Activated naive CD4-positive, alpha-beta T cell (primary cell): ENCODE measurements at places on chromosomes 2 and 18.

GRCh38 chr2:6924924-6925409, 7.8 kb downstream of the RNF144A start:
- no peak for DNase-seq

DNA sequence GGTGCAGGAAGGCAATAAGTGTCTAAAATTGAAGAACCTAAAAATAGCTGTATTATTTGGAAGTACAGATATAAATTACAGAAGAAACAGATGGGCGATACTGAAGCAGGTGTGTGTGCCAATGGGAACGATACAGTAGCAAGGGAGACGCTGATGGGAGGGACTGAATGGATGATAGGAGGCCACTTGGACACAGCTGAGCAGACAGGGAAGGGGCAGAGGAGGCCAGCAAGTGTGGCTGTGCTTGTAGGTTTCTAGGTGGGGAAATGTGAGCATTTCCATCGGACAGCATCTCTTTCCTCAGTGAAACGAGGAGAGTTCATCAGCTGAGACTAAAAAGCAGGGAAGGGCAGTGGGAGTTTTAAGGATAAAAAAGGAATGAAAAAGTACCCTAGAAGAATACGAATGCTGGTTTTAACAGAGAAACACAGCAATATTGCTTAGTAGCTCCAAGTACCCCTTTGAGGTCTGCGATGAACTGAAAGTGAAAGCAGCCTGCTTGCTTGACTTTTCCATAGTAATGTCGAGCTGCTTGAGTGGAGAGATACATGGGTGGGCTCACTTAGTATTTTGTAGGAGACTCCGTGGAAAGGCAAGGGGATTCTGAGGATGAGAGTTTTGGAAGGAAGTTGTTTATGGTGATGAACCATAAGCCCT, 91.7 kb upstream of the EPC2 start:
- DNase-seq: no peak

DNA sequence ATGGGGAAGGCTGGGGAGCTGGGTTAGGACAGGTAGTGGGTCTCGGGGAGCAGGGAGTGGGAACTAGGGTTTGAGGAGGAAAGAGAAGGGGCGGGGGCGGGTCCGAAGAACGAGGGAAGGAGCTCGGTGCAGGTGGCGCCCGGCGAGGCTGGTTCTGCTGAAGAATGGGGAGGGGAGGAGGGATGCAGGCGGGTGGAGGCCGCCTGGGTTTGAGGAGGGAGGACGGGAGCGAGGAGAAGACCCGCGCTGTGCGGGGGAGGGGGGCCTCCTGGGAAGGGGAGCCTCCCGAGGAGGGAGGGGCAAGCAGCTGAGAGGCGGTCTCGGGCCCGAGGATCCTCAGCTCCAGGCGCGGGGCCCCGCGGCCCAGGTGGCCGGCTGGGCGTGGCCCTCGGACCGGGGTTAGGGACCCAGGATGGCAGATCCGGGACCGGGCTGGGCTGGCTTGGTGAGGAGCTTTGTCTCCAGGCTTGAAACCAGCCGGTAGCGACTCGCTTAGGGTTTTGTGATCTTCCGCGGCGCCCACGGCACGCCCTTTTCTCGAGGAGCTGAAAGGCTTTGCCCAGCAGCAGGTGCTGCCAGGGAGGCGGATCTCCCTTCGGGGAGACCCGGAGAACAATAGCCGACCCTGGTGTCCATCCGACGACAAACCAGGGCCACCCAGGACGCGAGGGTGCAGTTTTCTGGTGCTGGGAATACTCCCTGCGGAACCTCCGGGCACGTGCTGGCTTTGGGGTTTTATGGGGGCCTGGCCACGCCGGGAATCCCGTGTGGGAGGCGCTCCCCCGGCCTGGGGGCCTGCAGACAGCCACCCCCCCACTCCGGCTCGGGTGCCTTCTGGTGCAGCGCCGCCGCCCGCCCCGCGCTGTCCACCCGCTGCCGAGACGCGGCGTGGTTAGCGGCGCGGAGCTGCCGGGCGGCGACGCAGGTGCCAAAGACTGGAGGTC, 1.4 kb downstream of the DPYSL5 start:
- DNase-seq: no peak

DNA sequence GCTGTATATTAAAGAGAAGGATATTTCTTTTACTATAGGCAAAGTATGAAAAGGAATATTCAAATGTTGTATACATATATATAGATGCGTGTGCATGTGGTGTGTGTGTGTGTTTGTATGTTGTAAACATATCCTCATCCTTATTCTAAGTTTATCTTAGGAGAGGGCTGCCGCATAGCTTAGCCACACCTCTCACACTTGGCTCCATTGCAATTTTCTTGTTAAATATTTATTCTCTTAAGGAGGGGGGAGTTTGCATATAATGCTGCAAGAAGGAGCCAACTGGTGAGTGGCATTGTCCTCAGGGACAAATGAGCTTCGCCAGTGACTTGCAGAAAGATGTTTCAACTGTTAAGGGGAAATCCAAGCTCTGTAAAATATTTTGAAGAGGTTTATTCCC, 360.1 kb upstream of the RND3 start:
- no peak for DNase-seq

- no peak for DNase-seq
Measured at GRCh38 chr2:46800218-46800617, 115.4 kb downstream of the MCFD2 start.

DNA sequence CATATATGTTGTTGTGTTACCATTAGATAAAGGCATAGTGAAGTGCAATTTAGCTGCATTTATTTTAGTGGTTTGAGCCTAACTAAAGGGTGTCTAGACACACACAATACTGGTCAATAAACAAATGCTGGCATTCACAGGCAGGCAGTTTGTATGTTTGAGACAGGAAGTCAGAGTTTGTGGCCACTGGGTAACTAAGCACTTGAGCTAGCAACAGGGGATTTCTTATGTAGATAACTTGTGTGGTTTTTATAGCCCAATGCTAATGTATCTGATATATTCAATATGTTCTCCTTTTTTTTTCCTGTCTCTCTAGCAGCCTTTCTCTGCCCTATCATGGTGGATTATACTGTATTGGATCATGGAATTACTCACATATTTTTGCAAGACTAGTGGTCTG, 38.1 kb downstream of the LRRTM4 start:
- no peak for DNase-seq

- no peak for DNase-seq
Measured at GRCh38 chr2:84327645-84328249, 131.3 kb downstream of the SUCLG1 start.

DNA sequence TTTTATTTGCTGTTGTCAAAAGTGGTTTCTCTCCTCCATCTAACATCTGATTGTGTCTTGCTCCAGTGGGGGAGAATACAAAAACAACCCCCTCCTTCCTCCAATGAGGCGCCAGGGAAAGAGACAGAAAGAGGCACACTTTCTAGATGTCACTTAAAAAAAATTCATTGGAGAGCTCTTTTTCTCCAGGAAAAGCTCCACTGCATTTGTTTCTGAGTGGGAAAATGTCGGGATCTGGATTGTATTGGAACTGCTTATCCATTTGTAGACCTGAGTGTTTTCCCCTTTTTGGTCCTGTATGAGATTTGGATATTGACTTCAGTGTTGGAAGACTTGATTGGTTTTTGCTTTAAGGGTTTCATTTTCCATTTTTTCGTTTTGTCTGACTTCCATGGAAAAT, 995 bp downstream of the MBD5 start:
- no peak for DNase-seq

GRCh38 chr18:78675231-78675630, 304.4 kb upstream of the SALL3 start:
- no peak for DNase-seq

DNA sequence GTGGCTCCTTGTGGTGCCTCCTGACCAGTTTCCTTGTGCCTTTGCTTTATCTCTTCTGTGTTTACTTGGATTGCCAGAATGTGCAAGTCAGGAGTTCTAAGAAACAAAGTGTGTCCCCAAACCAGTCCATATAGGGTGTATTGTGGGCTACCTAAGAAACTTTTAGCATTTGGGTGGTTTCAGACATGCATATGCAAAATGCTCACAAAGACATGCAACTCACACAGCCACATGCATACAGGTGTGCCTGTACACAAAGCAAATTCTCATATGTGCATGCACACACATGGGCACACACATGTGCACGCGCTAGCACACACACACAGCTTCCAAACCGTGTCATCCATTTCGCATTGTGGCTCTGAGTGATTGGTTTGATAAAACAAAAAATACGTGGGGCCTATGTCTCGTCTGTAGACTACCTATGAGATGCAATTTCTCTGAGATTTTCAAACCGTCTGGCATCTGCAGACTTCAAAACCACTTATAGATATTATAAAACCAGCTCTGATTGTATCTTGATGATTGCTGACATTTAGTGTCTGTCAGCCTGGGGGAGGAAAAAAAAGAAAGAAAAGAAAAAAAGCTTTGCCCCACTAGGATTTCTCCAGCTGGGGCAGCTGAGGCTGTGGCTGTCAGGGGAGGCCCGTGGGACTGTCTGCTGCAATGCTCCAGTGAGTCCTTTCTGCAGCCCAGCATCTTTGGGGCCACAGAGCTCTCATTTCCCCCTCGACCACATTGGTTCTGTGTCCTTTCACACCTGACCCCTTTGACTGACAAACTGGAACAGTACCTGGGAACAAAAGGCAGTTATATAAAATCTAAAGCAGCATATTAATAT, 556.1 kb downstream of the CMPK2 start:
- no peak for DNase-seq

- DNase-seq: no peak
Measured at GRCh38 chr18:32730068-32730467, 42.8 kb downstream of the KLHL14 start.

DNA sequence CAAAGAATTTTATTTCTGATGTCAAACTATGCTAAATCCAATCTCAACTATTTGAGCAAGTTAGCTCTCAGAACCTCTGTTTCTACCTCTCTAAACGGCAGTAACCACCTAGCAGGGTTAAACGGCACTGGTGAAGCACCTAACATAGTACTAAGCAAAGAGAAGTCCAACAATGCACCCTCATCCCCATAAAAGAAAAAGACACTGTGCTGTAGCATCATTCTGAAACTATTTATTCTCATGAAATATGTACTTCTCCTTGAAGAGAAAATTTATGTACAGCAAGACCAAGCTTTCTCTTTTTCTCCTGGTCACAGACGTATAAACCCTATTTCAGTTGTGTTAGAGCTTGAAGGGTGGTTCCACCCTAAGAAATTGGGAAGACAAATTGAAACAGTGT, 4.8 kb downstream of the MEX3C start:
- no peak for DNase-seq

GRCh38 chr2:101251844-101252407, 760 bp upstream of the CNOT11 start:
- DNase-seq: no peak

GRCh38 chr2:36351736-36352349, 3.7 kb upstream of the CRIM1 start:
- no peak for DNase-seq

- DNase-seq: no peak
Measured at GRCh38 chr2:190280565-190281350, 38.9 kb downstream of the HIBCH start.

- DNase-seq: no peak
Measured at GRCh38 chr2:105969552-105969951, 224.5 kb downstream of the UXS1 start.

DNA sequence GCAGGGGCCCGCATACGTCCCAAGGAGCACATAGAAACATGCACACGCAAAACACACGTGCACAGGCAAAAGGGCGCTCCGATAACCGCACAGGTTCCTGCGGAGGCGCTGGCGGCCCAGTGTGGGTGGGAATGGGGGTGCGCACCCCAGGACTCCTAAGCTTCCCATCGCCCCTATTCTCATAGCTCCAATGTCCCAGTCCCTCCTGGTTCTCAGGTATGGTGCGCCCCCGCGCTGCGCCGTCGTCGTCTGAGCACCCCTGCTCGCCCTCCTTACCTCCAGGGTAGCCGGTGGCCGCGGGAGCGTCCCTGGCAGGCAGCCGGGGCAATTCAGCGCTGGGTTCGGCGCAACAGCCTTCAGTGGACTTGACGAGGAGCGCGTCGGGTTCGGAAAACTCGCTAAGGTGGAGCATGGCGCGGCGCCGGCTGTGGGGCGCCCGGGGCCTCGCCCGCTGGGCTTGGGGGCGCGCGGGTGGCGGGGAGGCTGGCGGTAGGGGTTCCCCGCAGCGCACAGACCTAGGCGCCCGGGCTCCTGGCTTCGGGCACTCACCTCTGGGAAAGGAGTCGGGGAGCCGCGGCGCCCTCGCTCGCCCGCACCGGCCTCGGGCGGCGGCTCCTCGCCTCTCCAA, 328 bp downstream of the EGR4 start:
- no peak for DNase-seq

DNA sequence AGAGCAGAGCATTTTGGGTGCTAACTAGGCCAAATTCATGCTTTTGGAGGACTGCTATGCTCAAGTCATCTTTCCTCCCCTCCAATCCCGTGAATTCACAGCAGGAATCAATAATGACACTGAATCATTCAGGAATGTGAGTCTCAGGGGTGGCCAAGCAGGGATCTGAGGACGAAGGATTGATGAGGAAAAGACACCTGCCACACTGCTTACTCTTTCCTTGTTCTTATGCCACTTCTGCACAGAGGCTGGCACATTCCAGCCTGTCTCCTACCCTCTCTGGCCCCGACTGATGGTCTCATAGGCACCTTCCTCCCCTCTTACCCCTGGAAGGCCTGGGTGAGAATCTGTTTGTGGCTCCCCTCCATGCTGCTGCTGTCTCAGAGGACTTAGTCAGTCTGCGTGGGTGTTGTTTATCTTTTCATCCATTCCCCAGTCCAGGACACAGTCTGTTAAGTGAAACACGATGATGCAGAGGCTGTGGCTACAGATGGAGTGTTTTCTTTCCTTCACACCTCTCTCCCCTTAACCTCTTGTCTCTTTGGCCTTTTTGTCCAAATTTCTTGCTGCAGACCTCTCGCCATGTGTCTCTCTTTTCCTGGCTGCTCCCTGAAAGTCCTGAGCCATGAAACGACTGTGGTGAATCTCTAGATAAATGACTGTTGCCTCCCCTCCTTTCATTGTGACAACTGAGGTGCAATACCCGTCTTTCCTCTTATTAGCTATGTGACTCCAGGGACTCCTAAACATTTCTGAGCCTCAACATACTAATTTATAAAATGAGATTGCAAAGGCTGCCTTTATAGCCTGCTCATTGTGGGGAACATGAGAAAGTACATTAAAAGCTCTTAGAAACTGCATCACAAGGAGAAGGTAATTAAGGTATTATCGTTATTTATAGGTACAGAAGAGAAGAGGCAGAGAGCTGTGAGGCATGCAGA, 86.9 kb downstream of the RDH14 start:
- no peak for DNase-seq

DNA sequence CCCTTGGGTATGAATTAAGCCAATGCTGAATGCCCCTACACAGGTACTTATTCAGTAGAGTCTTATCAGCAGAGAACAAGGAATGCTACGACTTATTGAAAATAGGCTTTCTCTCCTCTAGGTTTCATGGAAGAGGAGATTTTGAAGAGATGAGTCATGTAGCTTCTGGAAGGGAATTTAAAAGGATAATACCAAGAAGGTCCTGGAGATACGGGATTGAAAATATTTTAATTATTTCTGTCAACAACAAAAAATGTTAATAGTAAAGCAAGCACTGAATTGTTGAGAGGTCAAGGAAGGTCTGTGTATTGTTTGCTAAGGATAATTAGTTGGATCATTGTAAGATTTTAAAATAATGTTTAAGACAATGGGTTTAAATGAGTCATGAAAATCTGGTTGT, 293.0 kb upstream of the SPHKAP start:
- DNase-seq: no peak
